ENCODE measurements at places on chromosomes 7 and 10.
A peak's percentile ranks its signal among the peaks of the same experiment; 100 is the strongest.

DNA sequence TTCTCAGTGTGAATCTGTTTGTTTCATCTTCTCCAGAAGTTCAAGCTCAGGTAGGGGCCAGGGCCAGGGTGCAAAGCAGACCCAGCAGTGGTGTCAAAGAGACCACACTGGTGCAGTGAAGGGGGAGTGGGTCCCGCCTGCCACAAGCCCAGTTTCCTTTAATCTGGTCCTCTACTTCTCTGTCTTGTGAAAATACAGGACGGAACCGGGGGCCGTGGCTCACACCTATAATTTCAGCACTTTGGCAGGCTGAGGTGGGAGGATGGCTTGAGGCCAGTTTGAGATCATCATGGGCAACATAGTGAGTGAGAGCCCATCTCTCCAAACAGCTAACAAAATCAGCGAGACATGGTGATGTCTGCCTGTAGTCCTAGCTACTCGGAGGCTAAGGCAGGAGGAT lies 109.0 kb downstream of the SLIT1 start:
- no peak for DNase-seq

- no peak for DNase-seq
These were observed 2.1 kb upstream of the SFMBT2 start for GRCh38 chr10:7412928-7413282.

- DNase-seq: peak; percentile 72
These were observed 237.2 kb upstream of the KAT6B start for GRCh38 chr10:74589226-74589673.

DNA sequence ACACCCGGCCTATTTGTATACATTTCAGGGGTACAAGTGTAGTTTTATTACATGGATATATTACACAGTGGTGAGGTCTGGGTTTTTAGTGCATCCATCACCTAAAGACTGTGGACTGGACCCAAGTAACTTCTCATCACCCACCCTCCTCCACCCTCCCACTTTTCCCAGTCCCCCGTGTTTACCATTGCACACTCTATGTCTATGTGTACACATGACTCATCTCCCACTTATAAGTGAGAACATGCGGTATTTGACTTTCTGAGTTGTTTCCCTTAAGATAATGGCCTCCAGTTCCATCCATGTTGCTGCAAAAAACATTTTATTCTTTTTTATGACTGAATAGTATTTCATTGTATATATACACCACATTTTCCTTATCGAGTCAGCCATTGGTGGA lies 98.9 kb upstream of the WAC start:
- no peak for DNase-seq

DNA sequence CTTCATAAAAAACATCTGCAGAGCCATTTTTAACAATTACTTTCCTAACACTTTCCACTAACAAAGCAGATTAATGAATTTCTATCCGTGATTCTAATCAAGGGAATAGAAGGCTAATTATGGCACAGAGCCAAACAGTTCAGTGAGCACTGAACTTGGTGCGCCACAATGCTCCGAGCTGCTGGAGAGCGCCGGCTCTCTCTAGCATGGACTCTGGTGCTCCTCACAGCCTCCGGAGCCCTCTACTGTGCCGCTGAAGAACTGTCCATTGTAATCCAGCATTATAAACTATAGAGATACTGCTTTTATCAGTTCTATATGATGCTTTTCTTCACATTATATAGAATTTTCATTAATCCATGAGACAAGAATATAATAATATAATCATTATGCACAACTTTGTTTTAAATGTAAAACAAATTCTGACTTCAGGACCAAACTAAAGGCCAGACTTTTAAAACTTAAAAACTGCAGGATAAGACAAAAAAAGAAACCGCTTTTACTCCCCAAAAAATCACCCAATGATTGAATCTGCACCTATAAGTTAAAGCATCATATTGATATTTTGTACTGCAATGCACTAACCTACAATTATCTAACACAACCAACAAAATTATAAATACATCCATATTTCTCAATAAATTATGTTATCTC lies 123.6 kb downstream of the RNF32 start:
- no peak for DNase-seq

- no peak for DNase-seq
These were observed 376.2 kb upstream of the SEMA3C start for GRCh38 chr7:81294897-81295515.

DNA sequence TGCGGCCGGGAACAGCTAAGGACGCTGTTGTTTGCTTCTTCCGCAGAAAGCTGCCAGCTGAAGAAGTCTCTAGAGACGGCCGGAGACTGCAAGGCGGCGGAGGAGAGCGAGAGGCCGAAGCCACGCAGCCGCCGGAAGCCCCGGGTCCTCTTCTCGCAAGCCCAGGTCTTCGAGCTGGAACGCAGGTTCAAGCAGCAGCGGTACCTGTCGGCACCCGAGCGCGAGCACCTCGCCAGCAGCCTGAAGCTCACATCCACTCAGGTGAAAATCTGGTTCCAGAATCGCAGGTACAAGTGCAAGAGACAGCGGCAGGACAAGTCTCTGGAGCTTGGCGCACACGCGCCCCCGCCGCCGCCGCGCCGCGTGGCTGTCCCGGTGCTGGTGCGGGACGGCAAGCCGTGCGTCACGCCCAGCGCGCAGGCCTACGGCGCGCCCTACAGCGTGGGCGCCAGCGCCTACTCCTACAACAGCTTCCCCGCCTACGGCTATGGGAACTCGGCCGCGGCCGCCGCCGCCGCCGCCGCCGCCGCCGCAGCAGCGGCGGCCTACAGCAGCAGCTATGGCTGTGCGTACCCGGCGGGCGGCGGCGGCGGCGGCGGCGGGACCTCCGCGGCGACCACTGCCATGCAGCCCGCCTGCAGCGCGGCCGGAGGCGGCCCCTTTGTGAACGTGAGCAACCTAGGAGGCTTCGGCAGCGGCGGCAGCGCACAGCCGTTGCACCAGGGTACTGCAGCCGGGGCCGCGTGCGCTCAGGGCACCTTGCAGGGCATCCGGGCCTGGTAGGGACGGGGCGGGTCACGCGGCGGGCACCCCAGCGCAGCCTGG lies 2.4 kb downstream of the NKX2-3 start:
- no peak for DNase-seq

- no peak for DNase-seq
These were observed 158.0 kb downstream of the KCNMA1 start for GRCh38 chr10:77479586-77479985.

DNA sequence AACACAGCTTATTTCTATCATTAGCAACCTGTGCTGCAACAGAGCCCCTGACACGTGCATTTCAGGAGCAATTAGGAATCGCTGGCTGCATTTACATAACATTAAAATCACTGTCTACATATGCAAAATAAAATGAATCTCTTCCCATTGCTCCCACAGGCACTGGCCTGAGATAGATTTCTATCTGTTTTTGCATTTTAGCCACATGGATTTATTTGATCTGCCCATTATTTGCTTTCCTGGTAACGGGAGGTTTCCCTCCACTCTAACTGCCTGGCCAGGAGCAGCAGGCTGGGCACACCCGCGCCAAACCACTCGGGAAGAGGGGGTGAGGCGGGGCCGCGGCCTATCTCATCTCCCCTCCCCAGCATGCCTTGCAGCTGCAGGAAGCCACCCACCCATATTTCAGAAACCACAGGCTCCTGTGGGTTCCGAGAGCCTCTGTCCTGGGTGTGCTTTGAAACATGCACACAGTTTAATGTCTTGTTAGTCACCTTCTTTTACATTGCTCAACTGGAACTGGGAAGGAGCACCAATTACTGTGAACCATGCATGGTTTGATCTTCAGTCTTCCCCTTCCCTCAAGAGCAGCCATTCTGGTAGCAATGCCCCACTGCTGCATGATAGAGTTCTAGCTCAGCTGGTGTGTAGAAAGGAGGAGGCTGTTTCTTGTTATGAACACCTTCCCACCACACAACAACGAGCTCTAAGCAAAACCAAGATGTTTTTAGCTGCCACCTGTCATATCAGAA lies 37.7 kb upstream of the IKZF1 start:
- peak; percentile 57 for DNase-seq

DNA sequence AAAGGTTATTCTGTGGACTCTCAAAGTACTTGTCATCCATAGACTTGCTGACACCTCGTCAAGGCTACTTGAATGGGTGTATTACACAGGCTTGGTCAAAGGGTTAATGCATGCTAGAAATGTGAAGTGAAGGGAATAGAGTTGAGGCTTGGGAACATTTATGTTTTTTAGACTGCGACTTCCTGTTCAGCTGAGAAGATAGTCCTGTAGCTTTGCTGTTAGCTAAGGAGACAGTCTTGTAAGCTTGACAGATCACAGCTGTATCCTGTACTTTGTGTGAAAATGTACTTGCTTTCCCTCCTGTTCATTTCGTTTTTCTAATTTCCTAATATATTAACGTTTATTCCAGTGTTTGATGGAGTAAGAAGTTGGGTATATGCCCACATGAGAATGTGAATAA lies 52.1 kb downstream of the ADD3 start:
- no peak for DNase-seq

DNA sequence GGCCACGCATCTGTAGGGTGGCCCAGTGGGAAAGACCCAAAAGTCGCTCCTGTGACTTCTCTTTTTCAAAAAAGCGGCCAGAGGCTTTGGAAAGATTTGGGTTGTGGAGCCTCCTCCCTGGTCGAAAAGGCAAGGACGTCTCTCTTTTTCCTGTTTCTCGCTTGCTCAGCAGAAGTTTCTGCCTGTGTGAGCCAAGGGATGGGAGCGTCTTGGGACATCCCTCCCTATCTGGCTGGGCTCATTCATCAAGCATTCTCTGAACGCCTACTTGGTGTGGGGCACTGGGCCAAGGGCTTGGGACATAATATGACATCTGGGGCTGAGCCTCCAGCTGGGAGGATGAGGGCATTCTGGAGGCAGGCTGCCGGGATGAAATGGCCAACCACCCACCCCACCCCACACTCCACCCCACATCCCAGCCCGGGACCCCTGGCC lies 120.9 kb downstream of the C10orf105 start:
- no peak for DNase-seq

GRCh38 chr10:97736403-97736901 lies 476 bp upstream of the ZFYVE27 start:
- DNase-seq: no peak

GRCh38 chr7:120898715-120899499 lies 41.0 kb upstream of the TSPAN12 start:
- no peak for DNase-seq

- DNase-seq: no peak
These were observed 75.6 kb downstream of the CCDC6 start for GRCh38 chr10:59830601-59831259.

DNA sequence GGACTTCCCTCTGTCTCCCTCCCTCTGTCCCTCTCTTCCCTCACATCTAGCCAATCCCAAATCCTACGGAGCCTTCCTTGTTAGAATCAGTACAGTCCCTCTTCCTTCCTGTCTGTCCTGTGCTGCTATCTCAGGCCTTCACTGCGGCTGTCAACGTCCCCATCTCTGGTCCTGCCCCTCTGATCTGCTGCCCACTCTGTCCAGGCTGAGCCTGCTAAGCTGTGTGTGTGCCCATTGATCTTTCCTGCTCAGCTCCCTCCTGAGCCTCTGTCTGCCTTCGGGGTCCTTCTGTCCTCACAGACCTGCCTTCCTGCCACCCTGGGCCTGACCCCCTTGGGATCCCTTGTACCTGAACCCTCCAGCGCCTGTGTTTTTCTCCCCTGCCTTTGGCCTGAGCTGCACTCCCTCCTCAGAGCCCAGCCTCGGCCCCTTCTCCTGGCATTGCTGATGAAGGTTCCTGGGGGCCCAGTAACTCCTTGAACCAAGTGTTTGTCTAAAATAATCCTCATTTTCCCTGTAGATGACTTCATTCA lies 182.1 kb upstream of the SHH start:
- no peak for DNase-seq

GRCh38 chr7:42128703-42129102 lies 108.3 kb downstream of the GLI3 start:
- no peak for DNase-seq

GRCh38 chr10:34895977-34896376 lies 80.9 kb upstream of the PARD3 start:
- DNase-seq: no peak

- no peak for DNase-seq
These were observed 16.0 kb downstream of the PALD1 start for GRCh38 chr10:70494536-70494935.

DNA sequence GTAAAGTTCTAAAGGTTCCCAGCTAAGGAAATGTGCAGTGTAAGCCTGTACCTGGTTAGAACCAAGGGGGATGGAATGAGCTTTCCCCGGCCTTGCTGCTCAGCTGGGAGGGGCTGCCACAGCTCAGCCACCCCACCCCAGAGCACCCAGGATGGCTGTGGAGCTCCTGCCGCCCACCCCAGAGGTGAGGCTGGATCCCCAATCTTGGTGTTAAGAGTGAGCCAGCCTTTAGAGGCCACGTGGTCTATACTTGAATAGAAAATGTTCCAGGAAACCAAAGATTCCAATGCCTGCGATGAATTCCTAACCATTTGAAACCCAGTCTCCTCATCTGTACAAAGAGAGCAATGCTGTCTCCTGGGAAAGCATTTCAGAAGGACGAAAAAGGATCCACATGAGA lies 16.5 kb downstream of the DIP2C start:
- no peak for DNase-seq

DNA sequence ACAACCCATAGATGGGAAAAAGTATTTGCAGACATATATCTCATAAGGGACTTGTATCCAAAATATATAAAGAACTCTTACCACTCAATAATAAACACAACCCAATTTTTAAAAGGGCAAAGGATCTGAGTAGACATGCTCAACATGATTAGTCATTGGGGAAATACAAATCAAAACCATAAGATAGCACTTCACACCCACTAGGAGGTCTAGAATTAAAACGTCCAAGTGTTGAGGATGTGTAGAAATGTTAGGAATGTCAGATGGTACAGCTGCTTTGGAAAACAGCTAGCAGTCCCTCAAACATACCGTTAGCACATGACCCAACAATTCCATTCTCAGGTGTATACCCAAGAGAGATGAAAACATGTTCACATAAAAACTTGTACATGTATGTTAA lies 8.3 kb downstream of the PSTK start:
- DNase-seq: no peak

- DNase-seq: no peak
These were observed 173.0 kb downstream of the SKAP2 start for GRCh38 chr7:26691406-26691805.

DNA sequence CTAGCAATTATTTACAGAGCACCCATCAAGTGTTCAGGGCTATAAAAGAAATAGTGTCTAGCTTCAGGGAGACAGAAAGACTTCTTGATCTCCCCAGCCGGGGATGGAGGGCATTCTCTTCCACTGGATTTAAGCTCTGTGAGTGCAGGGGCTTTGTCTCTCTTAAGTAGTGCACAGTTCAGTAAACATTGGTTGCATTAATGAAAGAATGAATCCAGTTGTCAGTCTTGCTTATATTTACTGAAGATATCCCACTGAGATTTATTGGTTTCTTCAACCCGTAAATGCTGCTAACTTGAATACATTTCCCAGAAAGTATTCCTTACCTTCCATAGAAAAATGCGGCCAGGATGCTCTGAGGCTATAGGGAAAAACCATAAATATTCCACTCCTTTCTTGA lies 41.9 kb downstream of the AUTS2 start:
- DNase-seq: no peak

DNA sequence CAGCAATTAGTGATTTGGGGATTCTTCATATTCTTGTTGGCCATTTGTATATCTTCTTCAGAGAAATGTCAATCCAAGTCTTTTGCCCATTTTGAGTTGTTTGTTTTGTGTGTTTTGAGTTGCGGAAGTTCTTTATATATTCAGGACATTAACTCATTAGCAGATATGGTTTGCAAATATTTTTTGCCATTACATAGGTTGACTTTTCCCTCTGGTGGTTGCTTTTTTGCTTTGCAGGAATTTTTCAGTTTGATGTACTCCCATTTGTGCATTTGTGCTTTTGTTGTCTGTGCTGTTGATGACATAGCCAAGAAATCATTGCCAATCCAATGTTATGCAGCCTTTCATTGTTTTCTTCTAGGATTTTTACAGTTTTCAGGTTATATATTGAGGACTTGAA lies 63.6 kb upstream of the DNAJC1 start:
- no peak for DNase-seq

Data from stimulated activated CD8-positive, alpha-beta memory T cell treated with anti-CD3 and anti-CD28 coated beads, Interleukin-12 subunit alpha, Interleukin-12 subunit beta, amount 100 ng/mL, for 1 hour (primary cell).